ENCODE measurements at places on chromosomes 3 and 15. TPM values are rescaled to one million over a fixed set of nuclear protein-coding genes. Genes with fewer than 3 reads are reported as not detected.

PPM1M gene
- 8.0 TPM for polyA plus RNA-seq

AQP9 gene
- not detected for polyA plus RNA-seq

SEC11A gene
- 396 TPM for polyA plus RNA-seq

SIAH2 gene
- polyA plus RNA-seq: 11.4 TPM

MYH15 gene
- 2.4 TPM for polyA plus RNA-seq

CPLX3 gene
- polyA plus RNA-seq: not detected

SIDT1 gene
- 0.25 TPM for polyA plus RNA-seq

TKT gene
- polyA plus RNA-seq: 1,284 TPM

- DNase-seq: no peak
These were observed 21.5 kb downstream of the CD86 start for GRCh38 chr3:122076491-122077292.

DNA sequence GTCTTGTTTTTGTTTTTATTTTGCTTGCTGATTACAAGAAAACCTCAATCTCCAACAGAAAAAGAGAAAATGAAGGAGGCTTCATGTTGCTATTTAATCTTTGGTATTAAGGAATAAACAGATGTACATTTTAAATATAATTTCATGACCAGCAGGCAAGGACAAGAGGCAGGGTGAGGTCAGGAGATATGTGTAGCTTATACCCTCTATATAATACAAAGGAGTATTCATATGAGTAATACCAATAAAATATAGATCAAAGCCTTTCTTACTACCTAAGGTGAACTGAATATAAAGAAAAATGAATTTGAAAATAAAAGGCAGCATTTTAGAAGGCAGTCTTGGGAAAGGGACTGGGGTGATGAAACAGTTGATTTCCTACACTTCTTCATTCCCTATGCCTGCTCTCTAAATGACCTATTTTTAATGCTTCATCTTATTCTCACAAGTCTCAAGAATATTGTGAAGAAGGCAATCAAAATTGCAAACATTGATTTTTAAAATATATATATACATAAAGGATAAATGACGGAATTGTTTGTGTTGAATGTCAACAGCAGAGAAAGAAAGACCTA, 8.6 kb upstream of the CBLB start:
- DNase-seq: no peak

DNA sequence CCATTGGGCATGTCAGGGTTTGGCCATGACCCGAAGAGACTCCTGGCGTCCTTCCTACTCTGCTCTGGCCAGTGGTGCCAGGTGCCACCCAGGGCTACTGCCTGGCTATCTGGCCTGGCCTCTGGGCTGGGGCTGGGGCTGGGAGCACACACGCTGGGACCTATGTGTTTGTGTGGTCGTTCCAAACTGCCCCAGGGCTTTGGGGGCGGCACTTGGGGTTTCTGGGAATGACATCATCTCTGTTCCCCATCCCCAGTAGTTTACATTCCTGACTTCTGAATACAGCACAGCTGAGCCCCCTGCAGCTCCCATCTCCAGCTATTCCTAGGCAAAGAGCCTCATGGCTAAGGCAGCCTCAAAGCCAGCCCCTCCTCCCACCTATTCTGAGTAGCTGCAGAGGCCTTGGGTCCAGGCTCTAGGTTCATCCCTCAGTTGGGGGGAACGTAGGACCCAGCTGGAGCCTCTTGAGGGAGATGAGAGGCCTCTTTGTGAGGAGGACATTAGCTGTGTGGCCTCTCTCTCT, 24.3 kb downstream of the PLEKHO2 start:
- DNase-seq: no peak

DNA sequence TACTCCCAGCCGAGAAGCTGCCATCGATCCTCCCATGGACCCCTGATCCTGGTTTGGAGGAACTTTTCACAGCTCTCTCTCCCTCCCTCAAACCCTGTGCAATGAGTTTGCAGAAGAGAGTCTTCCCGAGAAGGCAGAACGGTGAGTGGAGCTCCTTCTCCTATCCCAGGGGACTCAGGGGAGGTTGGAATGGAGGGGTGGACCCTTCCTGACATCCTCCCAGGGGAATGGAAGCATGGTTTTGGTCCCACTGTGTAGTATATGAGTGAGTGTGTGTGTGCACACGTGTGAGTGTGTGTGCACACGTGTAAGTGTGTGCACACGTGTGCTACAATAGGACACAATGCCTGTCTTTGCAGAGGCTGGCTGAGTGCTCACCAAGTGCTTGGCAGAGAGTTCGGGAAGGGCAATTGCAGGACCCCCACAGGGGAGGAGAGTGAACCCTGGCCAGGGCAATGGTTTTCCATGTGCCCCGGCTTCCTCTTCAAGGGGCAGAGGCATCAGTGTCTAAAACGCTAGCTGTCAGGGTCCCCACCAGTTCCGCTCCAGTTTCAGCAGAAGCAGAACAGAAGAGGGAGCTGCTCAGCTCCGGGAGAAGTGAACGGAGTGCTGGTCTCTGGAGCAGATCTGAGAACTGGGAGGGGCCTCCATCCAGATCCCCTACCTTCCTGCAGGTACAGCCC, 13.8 kb upstream of the IL16 start:
- no peak for DNase-seq

GRCh38 chr15:69573815-69574475, 121.3 kb downstream of the RPLP1 start:
- no peak for DNase-seq

GRCh38 chr3:134428401-134428800, 54.2 kb upstream of the AMOTL2 start:
- DNase-seq: no peak

DNA sequence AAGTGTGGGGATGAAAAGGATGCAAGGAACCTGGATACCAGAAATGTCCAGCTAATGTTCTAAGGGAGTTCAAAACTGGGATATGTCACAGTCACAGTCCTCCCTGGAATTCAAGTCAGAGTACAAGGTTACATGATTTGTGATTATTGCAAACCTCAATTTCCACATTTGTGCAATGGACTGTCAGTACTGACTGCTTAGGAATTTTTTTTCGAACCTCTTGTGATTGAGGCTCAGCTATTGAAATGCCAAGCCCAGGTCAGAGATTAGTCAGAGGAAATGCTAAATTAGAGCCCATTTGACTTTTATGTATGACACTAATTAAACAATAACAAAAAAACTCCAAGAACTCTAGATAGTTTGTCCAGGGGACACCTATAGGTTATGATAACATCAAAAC, 210.2 kb downstream of the THSD4 start:
- DNase-seq: no peak

DNA sequence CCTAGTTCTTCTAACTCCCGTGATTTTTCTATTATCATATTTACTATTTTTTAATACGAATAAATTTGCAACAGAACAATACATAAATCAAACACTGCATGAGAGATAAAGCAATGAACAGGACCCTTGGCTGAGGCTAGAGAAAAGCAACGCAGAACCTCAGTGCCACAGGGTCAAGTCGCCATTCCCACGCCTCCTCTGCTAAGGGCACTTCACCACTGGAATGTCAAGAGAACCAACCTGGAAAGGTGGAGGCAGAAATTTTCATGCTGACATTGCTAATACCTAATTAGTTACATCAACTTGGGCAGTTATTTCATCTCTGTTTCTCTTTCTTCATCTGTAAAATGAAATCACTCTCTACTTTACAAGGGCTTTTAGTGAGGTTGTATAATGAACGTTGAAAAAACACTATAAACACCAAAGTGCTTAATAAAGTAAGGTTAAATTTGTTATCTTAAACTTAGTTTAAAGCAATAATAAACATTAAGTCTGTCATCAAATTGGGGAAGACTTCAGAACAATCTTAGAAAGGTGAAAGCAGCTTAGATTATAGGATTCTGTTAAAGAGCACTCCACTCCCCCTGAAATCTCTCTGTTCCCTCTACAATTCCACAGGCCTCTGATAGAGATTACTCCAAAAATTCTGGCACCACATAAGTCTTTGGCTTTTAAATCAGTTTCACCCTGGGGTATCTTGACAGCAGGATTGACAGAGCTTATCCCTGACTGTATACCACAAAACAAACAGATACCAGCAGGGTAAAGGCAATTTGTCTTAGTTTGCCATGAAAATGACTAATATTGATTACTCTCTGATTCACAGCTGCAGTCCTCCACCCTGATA, 41.9 kb downstream of the PLCH1 start:
- no peak for DNase-seq

DNA sequence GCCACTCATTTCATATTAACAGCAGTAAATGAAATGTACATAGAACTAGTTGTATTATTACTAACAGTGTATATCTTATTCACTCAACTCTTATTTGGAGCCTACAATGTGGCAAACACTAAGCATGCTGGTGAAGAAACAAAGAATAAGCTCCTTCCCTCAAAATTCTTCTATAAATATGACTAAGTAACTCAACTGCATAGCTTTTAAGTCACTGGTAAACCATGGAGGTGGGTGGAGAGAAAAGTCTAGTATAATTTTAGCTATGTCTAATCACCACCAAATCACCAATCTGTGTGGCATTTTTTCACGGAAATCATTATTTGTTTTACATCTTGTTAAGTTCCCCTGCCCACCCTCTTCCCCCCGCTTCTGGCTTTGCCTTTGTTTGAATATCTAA, 17.5 kb downstream of the COPS2 start:
- DNase-seq: no peak

GRCh38 chr3:59611649-59612443, 562.0 kb upstream of the CFAP20DC start:
- no peak for DNase-seq

DNA sequence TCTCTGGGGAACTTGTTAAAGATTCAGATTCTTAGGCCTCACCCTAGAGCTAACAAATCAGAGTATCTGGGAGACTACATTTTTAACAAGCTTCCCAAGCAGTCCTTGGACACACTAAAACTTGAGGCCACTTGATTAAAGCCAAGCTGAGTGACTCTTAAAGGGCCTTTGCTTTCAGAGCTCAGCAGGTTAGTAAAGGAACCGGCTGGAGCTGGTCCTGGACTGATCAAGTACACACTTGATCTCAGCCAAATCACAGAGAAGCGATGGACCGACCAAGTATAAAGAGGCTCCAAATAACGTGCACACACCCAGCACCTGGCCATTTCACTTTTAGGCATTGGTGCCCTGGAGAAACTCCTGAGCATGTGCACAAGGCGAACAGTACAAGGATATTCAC, 12.9 kb upstream of the TM6SF1 start:
- no peak for DNase-seq

DNA sequence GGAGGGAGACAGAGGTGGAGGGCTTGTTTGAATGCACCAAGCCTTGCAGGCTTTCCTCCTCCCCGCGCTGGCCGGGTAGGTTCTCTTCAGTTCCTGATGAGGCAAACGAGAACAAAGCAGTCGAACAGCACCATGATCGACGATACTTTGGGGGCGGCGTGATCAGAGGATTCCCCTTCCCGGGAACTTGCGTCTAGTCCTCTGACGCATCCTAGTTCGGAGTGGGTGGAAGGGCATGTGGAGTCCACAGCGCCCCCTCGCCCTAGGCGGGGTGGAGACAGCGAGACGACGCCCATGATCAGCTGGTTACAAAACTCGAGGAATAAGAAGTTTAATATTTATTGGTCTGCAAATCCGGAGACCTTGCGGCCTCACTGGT, 452 bp upstream of the SV2B start:
- DNase-seq: peak; percentile 48

DNA sequence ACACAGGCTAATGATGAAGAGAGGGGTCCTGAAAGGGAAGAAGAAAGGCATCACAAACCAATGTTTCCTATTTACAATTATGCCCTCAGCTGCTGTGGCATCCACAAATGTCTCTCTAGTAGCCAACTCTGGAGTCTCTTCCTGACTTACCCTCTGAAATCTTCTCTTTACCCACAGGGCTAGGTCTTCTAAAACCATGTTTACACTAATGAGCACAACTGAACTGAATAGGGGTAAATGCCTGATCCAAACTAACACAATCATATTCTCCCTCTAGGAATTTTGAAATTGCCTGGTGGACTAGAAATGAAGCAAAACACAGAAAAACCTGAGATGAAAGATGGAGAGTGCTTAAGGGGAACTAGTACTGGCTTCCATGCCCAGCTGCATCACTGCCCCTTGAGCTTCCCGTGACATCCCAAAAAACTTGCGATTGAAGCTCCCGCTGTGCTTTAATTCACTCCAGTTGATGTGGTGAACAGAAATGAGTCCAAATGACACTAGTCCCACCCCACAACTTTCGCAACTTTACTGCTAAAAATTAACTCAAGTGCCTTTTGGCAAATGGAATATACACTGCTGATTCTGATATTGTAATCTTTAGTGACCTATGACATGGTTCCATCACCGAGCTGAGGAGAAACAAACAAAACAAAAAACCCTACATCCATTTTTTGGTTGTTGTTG, 32.8 kb downstream of the CFAP20DC start:
- no peak for DNase-seq

GRCh38 chr3:128491941-128492670, 895 bp downstream of the GATA2 start:
- DNase-seq: no peak

GRCh38 chr3:186618318-186618938, 5.6 kb downstream of the AHSG start:
- no peak for DNase-seq

DNA sequence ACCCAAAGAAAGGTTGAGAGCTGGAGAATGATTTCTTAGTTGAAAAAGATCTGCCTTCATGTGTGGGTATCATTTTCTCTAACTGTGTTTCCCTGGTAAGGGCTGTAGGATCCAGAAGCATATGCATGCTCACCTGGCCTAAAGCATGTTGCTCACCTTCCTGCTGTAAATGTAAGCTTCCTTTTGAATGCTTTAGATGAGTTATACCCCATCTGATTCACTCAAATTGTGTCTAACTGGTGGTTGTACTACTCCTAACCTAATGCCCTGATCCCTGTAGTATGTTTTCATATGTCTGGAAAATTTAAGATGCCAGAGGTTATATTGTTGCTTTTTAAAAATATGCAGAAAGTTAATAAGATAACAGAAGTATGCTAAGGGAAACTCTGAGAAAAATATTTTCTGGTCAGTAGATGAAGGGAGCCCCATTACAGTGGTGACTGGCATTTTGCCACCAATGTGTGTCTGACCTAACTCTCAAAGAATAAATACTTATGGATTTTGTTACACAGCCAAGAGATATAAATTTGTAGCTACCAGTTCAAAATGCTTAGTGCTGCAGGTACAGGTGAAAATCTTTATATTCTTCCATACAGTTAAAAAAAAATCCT, 7.7 kb downstream of the FILIP1L start:
- DNase-seq: no peak

GRCh38 chr3:127204841-127205582, 12.1 kb downstream of the PRR23E start:
- no peak for DNase-seq

DNA sequence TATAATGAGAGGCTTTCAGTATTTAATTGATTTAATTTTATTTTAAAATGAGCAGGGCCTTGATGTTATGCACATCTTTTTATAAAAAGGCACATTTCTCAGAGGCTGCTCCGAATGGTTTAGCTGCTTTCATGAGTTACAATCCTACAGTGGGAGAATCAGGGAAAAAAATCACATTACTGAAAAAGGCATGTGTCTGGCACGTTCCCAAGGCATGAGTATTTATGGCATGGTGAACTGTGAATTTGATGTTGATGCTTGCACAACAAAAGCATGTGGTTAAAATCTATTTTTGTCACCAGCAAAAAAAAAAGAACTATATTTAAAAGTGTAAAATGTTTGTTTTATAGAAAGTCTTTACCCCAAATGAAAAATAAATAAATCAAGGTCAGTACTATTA, 485.2 kb upstream of the ROBO2 start:
- no peak for DNase-seq

GRCh38 chr3:33035596-33035995, 61.4 kb downstream of the GLB1 start:
- DNase-seq: peak; percentile 19
